ENCODE measurements at places on chromosomes 6 and 20.

DNA sequence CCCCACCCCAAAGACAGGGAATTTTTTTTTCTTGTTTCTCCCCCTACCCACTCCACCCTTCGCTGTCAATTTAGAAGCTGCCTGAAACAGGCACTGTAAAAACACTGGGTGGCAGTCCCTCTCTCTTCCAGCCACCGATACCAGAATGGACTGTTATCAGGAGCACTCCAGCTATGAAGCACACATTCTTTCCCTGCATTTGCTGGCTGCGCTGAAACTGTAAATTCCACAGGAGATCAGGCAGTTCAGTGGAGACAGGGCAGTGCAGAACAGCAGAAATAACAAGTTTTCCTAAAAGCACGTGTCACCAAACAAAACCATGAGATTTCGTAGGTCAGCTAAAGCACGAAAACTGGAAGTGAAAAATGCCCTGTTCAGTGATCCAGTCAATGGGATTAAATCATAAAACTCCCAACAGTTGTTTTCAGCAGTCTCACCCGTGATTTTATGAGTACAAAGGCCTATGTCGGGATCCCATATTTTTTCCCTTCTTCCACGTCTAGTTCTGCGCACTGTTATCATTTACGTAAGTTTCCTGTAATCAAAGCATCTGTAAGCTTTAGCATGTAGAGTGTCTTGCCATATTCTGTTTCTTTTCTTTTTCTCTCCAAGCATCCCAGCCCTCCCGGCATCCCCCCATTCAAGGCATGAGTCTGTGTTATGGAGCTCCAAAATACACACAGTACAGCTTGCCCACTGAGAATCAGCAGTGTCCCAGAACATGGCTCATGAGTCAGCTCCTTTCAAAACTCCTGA, 359.9 kb upstream of the EPHA7 start:
- peak; percentile 42 for DNase-seq

DNA sequence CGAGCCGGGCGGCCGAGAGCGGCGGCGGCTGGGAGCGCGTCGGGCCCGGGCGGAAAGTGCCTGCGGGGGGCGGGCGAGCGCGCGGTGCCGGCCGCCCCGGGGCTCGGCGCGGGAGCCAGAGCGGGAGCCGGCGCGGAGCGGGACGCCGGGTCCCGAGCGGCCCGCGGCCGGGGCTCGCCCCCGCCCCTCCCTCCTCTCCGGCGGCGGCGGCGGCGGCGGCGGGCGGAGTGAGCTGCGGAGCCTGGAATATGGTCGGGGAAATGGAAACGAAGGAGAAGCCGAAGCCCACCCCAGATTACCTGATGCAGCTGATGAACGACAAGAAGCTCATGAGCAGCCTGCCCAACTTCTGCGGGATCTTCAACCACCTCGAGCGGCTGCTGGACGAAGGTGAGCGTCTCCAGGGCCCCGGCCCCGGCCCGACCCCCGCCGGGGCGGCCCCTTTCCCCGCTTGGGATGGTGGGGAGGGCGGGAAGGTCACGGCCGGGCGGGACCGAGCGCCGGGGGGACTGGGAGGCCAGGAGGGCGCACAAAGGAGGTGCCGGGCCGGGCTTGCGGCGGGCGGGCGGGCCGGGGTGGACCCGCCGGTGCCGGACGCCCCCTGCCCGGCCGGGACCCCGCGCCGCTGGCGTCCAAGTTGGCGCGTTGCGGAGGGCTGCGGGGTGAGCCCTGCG, 565 bp downstream of the QKI start:
- DNase-seq = peak; percentile 84

DNA sequence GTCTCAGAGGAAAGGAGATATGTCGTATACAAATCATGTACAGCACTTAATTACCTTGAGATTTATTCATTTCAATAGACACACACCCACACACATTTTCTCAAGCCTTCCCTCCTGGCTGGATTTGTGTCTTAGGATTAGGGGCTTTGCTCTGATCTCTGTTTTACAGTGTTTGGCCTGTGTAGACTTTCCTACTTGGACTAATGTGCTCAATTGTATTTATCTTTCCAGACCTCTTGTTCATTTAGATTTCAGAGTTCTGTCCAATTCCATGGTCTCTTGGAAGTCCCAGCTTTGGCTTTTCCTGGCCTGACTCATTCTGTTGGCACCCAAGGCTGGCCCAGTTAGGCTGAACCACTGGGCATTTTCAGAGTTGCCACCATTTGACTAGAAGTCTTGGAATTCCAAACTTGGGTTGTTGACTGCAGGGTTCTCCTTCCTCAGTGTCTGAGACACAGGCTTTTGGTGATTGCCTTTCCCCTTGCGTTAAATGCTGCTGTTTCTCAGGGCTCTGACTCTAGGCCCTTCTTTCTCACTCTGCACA, 8.9 kb upstream of the RFPL4B start:
- no peak for DNase-seq

GRCh38 chr20:1694672-1695071, 37.1 kb upstream of the SIRPG start:
- DNase-seq = no peak

DNA sequence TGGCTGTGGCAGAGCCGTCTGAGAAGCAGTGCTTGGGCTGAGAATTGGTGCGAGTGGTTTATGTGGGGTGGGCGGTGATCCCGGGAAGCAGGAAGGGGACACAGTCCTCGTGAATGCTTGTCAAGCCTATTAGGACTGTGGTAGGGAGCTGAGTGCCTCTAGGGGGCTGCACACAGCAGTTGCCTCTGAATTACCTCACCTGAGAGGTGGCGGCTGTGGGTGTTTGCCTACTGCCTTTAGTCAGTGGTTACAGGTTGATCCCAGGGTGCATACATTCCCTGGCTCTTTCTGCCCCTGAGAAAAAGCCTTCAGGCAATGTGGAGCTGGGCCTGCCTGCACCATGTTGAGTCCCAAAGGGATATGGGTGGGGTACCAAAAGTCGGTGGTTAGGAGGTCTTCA, 5.2 kb downstream of the AP5S1 start:
- no peak for DNase-seq

- DNase-seq = peak; percentile 74
Measured at GRCh38 chr6:44004625-44005506, 122.4 kb downstream of the MRPL14 start.

DNA sequence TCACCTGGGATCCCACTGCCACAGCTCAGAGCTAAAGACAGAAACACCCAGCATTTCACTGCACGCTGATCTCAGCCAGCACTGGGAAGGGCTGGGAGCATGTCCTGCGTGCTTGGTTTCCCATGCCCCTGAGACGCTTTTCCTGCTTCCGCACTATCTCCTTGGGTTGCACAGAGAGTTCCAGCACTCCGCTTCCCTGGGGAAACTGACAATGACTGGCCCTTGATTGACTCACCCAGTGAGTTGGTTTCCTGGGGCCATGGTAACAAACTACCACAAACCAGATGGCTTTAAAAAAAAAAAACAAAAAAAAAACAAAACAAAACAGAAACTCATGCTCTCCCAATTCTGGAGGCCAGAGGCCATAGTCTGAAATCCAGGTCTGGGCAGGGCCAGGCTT, 14.8 kb upstream of the MAS1L start:
- no peak for DNase-seq

GRCh38 chr6:126842769-126843168, 275.7 kb upstream of the RSPO3 start:
- DNase-seq = no peak

DNA sequence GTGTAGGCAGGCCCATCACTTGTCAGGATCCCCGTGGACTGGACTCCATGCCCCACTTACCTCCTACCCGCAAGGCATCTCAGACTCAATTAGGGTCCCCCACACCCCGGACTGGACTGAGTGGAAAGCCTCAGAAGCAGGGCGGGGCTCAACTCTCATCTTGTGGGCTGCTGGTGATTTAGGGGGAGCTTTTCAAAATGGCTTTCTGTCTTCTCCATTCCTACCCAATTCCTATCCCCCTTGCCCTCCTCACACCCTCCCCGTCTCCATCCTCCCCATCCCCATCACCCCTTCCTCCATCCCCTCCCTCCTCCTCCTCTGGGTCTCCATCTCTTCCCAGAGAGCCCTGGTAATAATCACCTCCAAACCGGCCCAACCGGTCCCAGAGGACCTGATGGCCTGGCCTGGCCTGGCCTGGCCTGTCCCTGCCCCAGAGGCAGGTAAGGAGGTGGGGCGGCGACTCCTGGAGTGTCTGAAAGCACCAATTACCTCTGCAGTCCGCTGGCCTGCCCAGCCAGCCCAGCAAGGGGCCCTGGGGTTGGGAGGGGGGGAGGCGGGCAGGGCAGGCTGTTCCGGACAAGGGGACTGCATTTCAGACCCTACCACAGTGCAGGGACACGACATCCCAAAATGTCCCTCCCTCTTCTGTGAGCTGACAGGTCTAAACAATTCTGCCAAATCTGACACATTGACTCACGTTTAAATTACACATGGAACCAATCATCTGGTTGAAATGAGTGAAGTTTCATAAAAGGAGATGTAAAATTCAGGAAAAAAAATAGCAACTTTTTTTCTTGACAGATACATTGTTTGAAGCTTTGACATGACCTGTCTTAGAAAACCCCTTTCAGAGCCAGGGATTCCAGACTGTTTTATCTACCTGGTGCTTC, 24.8 kb downstream of the MAFB start:
- peak; percentile 45 for DNase-seq

DNA sequence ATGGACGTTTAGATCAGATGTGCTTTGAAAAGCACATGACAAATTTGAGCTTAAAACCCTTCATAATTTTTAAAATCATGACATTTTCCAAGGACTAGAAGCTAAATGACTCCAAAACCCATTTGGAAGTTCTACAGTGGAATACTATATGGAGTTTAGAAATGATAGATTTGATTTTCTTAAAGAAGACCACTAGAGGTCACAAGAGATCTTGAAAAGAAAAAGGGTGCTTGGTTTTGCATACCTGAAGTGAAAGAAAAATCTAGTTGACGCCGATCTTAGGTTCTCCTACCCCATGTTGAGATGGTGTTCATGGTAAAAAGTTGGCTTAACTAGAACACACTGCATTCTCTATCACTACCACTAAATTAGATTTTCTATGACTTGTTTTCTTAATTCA, 31.5 kb downstream of the CFAP61 start:
- DNase-seq = no peak

GRCh38 chr20:43196243-43196642, 6.5 kb upstream of the PTPRT start:
- no peak for DNase-seq

- no peak for DNase-seq
Measured at GRCh38 chr6:166253778-166254204, 54.4 kb downstream of the PRR18 start.

DNA sequence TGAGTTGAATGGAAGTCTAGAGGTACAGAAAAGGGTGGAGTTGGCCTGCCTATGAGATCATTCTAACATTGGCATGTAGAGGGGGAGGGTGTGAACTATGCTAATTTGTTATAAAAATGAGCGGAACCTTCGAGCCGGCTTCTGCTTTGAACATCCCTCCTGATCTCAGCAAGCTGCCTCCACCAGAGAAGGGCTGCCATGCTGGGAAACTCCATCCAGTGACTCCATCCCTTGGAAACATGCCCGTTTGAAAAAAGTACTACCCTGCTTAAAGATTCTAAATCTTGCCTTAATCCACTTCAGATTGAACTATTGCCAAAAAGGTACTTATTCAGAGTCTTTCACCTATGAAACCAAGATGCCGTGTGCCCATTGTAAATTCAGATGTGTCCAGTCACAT, 43.6 kb upstream of the TMEM170B start:
- no peak for DNase-seq

DNA sequence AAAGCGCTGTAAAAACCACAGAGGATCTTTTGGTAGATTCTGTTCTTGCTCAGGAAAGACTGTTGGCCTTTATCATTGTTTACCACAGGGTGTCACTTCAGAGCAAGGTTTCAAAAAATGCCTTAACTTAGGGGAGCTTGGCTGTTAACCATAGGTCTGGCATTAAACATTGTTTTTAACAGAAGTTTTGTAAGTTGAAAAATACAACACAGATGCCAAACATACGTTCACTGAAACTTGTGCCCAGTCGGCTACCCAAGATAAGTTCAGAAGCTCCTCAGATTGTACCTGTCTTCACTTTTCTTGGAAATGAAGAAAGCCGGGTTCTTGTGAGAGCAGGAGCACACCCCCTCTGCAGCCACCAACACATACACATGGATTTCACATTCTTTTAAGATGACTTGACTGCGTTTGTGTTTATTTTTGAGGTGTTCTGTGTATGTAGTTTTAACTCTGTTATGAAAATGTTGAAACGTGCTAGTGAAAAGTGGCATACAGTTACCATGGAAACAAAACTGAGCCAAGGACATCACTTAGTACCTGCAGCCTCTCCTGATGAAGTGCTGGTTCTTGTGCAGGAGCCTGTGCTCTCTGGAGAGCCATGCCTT, 64.9 kb downstream of the SYCP2L start:
- no peak for DNase-seq

DNA sequence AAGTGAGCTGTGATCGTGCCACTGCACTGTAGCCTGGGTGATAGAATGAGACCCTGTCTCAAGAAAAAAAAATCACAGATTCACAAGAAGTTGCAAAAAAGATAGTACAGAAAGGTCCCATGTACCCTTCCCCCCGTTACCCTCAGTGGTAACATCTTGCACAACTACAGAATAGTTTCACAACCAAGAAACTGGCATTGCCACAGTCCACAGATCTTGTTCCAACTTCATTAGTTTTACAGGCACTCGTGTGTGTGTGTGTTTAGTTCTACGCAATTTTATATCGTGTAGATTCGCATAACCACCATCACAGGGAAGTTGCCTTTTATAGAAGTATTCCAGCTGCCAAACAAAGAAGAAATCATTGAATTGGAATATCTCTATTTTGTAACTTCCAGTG, 19.1 kb downstream of the SPATA2 start:
- DNase-seq = no peak

- no peak for DNase-seq
Measured at GRCh38 chr6:161407581-161407980, 133.7 kb upstream of the AGPAT4 start.

DNA sequence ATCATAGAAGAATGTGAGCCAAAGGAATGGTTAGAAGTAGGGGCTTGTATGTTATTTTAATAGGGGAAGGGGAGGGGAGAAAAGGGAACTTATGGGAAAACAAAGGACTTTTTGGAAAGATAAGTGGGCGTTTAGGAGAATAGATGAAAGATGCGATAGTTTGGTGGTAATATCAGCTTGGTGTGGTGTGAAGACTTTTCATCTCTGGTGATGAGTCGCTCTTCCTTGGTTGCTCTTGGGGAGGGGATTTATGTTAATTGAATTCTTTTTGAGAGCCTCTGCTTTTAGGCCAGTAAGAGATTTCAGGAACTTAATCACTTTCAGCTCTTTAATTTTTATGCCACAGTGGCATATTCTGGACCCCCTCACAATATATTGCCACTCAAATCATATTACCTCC, 10.8 kb downstream of the HECA start:
- no peak for DNase-seq

DNA sequence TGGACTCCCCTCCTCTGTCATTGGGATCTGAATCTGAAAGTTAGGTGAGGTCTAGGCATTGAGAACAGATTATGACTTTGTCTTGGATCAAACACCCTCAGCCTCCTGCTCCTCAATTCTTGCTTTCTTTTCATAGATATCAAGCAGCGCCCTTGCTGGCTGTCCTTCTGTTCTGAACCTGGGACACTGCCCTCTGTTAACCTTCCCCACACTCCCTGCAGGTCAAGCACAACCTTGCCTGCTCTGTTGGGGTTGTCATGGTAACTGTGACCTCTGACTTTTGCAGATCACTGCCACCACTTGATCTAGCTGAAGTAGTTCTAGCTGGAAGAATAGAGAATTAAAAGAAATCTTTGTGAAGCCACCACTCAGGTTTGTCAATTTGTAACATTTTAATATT, 16.4 kb upstream of the MICA start:
- no peak for DNase-seq

GRCh38 chr6:128725271-128726233, 157.4 kb upstream of the LAMA2 start:
- peak; percentile 79 for DNase-seq

Data from kidney (tissue), 22 donors.